ENCODE measurements at places on chromosomes 2 and 18. TPM values are rescaled to one million over a fixed set of nuclear protein-coding genes. Genes with fewer than 3 reads are reported as not detected.

Gene LRRC30
- not detected for total RNA-seq

Gene TOGARAM2
- total RNA-seq: 0.47 TPM

Gene TM4SF20
- not detected for total RNA-seq

Gene IL36RN
- not detected for total RNA-seq

Gene PARD3B
- total RNA-seq: 17.0 TPM

Gene TEX44
- not detected for total RNA-seq

Gene PDE1A
- 27.9 TPM for total RNA-seq

Gene CNRIP1
- 17.2 TPM for total RNA-seq

Gene NT5DC4
- total RNA-seq: not detected

Gene BMPR2
- total RNA-seq: 15.8 TPM

Gene POTEE
- not detected for total RNA-seq

Gene CNTNAP5
- not detected for total RNA-seq

Gene CRYBA2
- not detected for total RNA-seq

Gene KCNE4
- total RNA-seq: 8.5 TPM

Gene GREB1L
- total RNA-seq: not detected

Gene HSBP1L1
- 9.1 TPM for total RNA-seq

Gene BOD1L2
- total RNA-seq: not detected

Gene GPR39
- total RNA-seq: 0.86 TPM

Gene TSPYL6
- not detected for total RNA-seq

Gene PAPOLG
- 6.6 TPM for total RNA-seq

Gene KLHL41
- 2.5 TPM for total RNA-seq

Gene CYP20A1
- total RNA-seq: 31.3 TPM

Gene ATP6V1C2
- total RNA-seq: not detected

Gene STARD6
- total RNA-seq: 0.17 TPM

Gene PGAP1
- 4.4 TPM for total RNA-seq

Gene HMSD
- not detected for total RNA-seq

Gene LOXHD1
- not detected for total RNA-seq

Gene RPRM
- total RNA-seq: 0.16 TPM

Gene CFAP221
- not detected for total RNA-seq

Gene AQP12B
- total RNA-seq: not detected

Gene CGREF1
- total RNA-seq: 0.69 TPM

Gene SLC11A1
- 0.26 TPM for total RNA-seq

Gene PKDCC
- 53.1 TPM for total RNA-seq

Gene DPP4
- total RNA-seq: 48.4 TPM

Gene SPIRE1
- 14.2 TPM for total RNA-seq

Gene L3MBTL4
- 0.16 TPM for total RNA-seq

Gene UGT1A6
- not detected for total RNA-seq

Gene CHPF
- 59.7 TPM for total RNA-seq

Gene MFSD6
- 7.7 TPM for total RNA-seq

Gene NFU1
- total RNA-seq: 59.3 TPM

Gene CPSF3
- 43.8 TPM for total RNA-seq

Gene IL36G
- not detected for total RNA-seq

Gene CTIF
- total RNA-seq: 18.4 TPM

Gene PUS10
- 5.2 TPM for total RNA-seq

Gene BBS5
- 5.7 TPM for total RNA-seq

Gene PROM2
- 1.1 TPM for total RNA-seq

Gene MAP3K20
- 69.4 TPM for total RNA-seq

Gene ARHGAP28
- 5.0 TPM for total RNA-seq

Gene STPG4
- total RNA-seq: 0.16 TPM

Gene AQP12A
- total RNA-seq: not detected

Gene GAL3ST2
- total RNA-seq: 0.09 TPM

Gene DARS1
- total RNA-seq: 138 TPM

Gene KCNG2
- 1.9 TPM for total RNA-seq

Data from bronchial smooth muscle cell (primary cell).